Large intestine (tissue), 12 donors: ENCODE measurements at places on chromosomes 16 and 17. TPM values are rescaled to one million over a fixed set of nuclear protein-coding genes. Genes with fewer than 3 reads are reported as not detected.

DNA sequence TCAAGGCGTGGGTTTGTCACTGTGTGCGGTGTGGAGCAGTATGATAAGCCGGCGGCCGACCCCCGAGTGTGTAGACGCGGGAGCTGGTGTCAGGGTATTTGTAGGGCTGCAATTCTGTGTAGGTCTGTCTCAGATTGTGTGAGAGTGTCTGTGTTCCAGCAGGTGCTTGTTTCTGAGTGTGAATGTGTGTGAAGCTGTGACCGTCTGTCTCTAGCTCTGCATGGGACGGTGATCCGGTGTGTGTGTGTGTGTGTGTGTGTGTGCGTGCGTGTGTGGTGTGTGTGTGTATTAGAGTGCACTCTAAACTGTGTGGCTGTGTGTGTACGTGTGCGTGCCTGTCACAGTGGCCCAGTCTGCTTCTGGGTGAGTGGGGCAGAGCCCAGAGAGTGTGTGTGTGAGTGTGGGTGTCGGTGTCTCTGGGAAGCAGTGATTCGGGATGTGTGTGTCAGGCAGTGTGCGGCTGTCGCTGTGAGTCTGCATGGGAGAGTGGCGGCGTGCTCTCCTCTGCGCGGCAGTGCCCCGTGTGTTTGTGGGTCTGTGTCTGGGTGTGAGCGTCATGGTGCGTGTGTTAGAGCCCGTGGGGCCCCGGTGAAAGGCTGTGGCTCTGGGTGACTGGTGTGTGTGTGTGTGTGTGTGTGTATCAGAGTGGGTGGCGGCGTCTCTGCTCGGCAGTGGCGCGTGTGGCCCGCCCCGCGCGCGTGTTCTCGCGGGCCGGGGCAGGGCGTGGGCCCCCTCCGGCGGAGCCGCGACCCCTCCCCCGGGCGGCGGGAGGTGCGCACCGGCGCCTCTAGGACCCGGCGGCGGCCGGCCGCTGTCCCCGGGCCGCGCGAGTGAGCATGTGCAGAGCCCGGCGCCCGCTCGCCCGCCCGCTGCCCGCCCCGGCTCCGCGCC, at the start of gene WSCD1:
TSS of gene WSCD1 (plus strand) at position 841 of the 891 bp plus-strand sequence. CDS start 10,280 bp downstream, outside the sequence.
- no peak for DNase-seq

- no peak for DNase-seq
These were observed 395.0 kb downstream of the SNX29 start for GRCh38 chr16:12371497-12371896.

DNA sequence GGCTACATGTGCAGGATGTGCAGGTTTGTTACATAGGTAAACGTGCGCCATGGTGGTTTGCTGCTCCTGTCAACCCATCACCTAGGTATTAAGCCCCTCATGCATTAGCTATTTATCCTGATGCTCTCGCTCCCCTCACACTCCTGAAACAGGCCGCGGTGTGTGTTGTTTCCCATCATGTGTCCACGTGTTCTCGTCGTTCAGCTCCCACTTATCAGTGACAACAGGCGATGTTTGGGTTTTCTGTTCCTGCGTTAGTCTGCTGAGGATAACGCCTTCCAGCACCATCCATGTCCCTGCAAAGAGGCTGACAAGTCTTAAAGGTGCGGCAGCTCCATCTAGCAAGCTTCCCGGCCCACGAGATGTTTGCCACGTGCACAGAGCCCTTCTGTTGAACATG, 175.1 kb downstream of the FOXL1 start:
- no peak for DNase-seq

DNA sequence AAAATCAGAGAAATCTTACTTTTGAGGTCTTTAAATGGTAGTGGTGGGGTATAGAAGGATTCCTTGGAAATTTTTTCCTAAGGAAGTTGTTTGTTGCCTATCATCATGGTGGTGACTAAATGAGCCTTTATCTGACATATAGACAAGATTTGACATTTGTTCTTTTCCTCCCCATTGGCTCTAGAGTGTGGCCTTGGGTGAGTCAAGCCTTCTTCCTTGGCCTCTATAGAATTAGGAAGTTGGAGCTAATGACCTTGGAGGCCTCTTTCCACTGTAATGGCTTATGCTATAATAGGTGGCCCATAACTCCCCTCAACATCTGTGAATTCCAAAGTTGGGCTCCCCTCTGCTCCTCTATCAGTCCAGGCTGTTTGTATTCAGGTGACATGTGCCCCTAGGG, 79.1 kb upstream of the HNF1B start:
- DNase-seq: no peak

- no peak for DNase-seq
These were observed 18.8 kb downstream of the SCGB1C2 start for GRCh38 chr17:156094-156621.

GRCh38 chr16:87278191-87279093, 38.8 kb downstream of the C16orf95 start:
- DNase-seq: peak; percentile 48

DNA sequence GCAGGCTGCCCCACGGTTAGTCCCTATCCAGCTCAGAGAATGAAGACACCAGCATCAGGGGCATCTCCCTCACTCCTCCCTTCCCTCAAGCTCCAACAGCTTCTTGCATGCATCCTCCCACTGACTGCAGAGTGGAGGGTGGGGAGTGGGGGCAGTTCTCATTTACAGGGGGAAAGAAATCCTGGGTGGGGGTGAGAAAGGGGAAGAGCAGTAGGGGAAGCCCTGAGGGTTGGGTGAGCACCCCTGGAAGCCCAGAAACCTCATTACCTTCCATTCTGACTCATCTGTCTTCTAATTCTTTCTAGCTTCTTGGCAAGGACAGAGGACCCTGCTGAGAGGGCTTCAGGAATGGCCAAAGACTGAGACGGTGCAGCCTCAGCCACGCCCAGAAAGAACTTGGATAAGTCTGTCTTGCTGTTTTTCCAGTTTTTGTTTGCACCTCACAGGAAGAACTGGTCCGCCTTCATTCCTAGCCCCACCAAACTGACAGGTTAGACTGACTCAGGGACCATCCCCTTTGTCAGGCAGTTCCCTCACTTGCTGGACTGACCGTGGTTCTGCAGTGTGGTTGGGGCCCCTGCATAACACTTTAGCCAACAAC, 52.5 kb upstream of the WSB1 start:
- DNase-seq: peak; percentile 43

DNA sequence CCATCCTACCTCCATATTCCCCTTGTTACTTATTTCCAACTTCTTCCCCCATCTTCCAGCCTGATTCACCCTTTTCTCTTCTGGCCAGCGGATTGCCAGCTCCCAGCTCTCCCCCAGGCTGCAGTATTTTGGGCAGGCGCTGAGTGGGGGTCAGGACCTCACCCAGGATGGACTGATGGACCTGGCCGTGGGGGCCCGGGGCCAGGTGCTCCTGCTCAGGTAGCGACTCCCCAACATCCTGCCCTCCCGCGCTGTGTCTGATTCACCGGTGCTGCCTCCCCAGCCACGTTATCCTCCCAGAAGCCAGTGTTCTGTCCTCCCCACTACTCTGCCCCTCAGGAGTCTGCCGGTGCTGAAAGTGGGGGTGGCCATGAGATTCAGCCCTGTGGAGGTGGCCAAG, 15.4 kb downstream of the COX6A2 start:
- no peak for DNase-seq

The ABCA9 gene
- polyA plus RNA-seq: 2.1 TPM

The CIBAR2 gene
- 0.30 TPM for polyA plus RNA-seq

The MPP3 gene
- 4.9 TPM for polyA plus RNA-seq

The IGF2BP1 gene
- 30.7 TPM for polyA plus RNA-seq

The KRTAP4-16 gene
- polyA plus RNA-seq: not detected
